ENCODE measurements at places on chromosomes 7 and 10.

- no peak overlapping the region for H3K4me3 ChIP-seq
- H3K4me1 ChIP-seq, result no peaks in the 10 kb centered on the region
- DNase-seq, result no peak
- H3K27ac ChIP-seq, result no peak overlapping the region
- H3K27me3 ChIP-seq, result no peaks in the 10 kb centered on the region
Observed at GRCh38 chr10:113041324-113041723, 91.3 kb downstream of the TCF7L2 start.

GRCh38 chr10:82572744-82573143, 697.8 kb downstream of the NRG3 start:
- no peak overlapping the region for H3K4me3 ChIP-seq
- H3K27me3 ChIP-seq, result no peaks in the 10 kb centered on the region
- H3K27ac ChIP-seq, result no peak overlapping the region
- DNase-seq, result no peak

DNA sequence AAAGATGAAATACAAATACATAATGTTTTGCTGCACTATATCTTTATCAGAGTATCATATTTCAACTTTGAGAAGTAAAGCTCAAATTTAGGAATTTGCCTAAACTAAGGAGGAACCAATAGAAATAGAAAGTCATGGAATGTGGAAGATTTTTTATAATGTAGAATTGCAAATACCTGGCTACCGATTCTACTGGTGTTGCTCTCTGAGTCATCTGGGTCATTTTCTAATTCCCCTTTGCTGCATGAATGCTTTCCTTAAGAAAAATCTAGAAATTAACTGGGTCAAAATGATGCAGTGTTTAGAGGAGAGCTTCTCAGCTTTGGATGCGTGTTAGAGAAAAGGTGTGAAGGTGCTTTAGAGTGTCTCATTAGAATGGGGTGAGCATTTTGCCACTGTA, 568.9 kb upstream of the ANKRD30A start:
- no peak overlapping the region for H3K4me3 ChIP-seq
- no peaks in the 10 kb centered on the region for H3K36me3 ChIP-seq
- no peak overlapping the region for H3K27ac ChIP-seq
- H3K27me3 ChIP-seq, result no peaks in the 10 kb centered on the region

DNA sequence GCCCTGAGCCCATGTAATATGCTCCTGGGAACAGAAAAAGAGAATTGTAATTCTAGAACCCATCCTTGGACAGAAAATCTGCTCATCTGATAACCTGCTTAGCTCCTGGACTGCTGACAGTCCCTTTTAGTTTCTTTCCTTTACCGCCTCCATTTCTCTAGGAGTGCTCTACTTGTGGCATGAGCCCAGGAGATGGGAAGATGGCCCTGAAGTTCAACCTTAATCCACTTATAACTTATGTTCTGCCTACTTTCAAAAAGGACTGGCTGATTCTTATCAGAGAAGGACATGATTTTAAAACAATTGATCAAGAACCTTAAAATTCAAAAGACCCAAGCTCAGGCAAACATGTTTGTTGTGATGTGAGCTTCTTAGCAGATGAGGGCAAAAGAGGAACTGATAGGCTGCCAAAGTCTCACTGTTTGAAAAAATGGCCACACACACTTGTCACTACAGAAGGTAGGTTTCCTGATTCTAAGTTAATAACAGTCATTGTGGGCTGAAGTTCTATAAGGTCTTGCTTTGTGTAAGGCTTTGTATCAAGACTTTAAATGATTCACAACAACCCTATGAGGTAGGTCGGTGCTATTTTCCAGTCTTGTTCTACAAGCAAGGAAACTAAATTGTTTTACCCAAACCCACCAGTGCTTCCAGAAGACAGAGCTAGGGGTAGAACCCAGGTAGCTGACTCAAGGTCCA, 94.3 kb upstream of the AFAP1L2 start:
- no peaks in the 10 kb centered on the region for H3K4me1 ChIP-seq
- DNase-seq, result no peak
- no peaks in the 10 kb centered on the region for H3K27me3 ChIP-seq
- no peaks in the 10 kb centered on the region for H3K36me3 ChIP-seq

GRCh38 chr7:16095171-16095950, 326.0 kb downstream of the CRPPA start:
- H3K4me3 ChIP-seq, result no peak overlapping the region
- no peak for DNase-seq
- H3K36me3 ChIP-seq, result no peaks in the 10 kb centered on the region
- no peaks in the 10 kb centered on the region for H3K4me1 ChIP-seq
- no peak overlapping the region for H3K27ac ChIP-seq

- no peaks in the 10 kb centered on the region for H3K4me1 ChIP-seq
- no peak for DNase-seq
- no peak overlapping the region for H3K27ac ChIP-seq
- no peaks in the 10 kb centered on the region for H3K36me3 ChIP-seq
- H3K4me3 ChIP-seq, result no peak overlapping the region
- no peaks in the 10 kb centered on the region for H3K27me3 ChIP-seq
Observed at GRCh38 chr7:133207687-133208086, 45.2 kb upstream of the EXOC4 start.

- no peaks in the 10 kb centered on the region for H3K27me3 ChIP-seq
- peaks cover 28% of the 10 kb centered on the region for H3K4me1 ChIP-seq
- DNase-seq, result no peak
- H3K27ac ChIP-seq, result peak overlapping the region; percentile 68
Observed at GRCh38 chr10:75508239-75508813, 76.9 kb downstream of the LRMDA start.

DNA sequence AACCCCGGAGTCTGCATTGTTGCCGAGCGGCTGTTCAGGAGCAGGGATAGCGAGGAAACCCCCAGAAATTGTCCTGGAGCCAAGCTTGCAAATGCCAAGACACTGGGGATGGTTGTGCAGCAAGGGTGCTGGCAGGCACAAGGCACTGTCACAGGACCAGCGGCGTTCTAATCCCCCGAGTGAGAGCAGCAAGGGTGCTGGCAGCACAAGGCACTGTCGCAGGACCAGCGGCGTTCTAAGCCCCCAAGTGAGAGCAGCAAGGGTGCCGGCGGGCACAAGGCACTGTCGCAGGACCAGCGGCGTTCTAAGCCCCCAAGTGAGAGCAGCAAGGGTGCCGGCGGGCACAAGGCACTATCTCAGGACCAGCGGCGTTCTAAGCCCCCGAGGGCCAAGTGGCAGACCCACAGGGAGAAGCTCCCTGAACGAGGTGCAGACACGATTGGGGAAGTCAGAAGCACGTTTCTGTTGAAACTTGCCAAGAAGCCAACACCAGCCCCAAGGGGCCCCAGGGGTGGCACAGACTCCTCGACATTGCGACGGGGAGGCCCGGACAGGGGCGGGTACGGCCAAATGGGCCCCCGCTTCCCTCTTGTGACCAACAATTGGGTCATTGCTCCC, 40.4 kb upstream of the INPP5A start:
- H3K4me1 ChIP-seq, result no peaks in the 10 kb centered on the region
- H3K27ac ChIP-seq, result no peak overlapping the region
- H3K4me3 ChIP-seq, result no peak overlapping the region
- DNase-seq, result no peak

DNA sequence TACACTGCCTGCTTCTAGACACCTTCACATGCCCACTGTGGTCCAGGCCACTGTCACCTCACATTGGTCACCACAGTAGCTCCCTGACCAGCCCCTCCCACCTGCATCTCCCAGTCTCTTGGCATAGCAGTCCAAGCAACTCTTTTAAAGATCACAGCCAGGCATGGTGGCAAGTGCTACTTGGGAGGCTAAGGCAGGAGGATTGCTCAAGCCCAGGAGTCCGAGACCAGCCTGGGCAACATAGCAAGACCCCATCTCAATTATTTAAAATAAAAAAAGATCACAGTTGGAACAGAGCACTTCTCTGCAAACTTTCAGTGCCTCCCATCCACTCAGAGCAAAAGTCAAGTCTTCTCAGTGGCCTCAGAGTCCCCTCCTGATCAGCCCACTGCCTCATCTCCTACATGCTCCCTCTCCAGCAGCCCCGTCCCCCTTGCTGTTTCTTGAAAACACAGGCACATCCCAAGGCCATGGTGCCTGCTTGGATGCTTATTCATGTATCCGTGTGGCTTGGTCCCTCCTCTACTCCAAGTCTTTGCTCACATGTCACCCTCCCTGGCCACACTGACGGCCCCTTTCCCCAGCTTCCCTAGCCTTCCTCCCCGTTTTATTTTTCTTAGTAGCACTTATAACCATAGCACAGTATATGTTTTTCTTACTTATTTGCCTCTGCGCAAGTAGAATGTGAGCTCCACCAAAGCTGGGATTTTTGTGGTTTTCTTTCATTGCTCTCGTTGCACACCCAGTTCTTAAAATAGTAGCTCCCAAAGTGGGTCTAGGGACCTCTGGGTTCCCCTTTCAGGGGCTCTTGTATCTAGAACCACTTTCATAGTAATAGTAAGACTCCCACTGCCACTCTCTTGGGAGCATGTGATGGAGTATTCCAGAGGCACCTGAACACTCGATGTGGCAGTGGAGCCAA, 19.5 kb downstream of the TSPAN15 start:
- DNase-seq, result no peak
- H3K4me3 ChIP-seq, result no peak overlapping the region
- no peak overlapping the region for H3K27ac ChIP-seq
- no peaks in the 10 kb centered on the region for H3K27me3 ChIP-seq

Data from prostate gland (tissue), 2 donors.